NCI-H2227 treated with DMSO at 0.1 percent for 48 hours (cell line): ENCODE measurements at places on chromosomes 5 and 9.

DNA sequence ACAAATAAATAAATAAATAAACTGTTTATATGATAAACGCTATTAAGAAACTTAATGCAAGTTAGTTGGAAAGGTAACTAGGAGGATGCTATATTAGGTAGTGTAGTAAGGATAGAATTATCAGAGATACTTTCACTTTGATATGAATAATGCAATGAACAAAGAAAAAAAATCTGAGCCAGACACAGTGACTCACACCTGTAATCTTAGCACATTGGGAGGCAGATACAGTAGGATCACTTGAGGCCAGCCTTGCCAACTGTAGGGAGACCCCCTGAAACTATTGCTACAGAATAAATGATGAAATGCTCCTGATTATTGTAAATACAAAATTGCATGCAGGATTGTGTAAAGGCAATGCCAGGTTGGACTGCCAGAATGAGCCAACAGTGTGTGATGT lies 109.2 kb downstream of the ANXA2R start:
- DNase-seq, result no peak

DNA sequence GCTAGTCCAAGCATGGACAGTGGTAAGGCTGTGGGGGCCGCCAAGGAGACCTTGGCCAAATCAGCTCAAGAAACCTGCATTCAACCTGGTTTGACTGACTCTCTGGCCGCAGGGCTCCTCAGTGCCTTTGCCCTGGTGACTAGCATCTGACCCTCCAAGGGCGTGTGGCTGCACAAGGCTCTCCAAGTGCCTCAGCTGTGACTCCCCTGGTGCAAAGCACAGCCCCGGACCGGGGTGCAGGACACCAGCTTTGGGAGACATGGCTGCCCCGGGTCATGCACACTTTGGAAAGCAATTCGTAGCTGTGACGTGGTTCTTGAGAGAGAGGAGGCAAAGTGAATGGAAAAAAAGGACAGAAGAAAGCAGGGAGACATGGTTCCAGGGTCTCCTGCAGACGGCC lies 245.2 kb upstream of the IRX2 start:
- no peak for DNase-seq

DNA sequence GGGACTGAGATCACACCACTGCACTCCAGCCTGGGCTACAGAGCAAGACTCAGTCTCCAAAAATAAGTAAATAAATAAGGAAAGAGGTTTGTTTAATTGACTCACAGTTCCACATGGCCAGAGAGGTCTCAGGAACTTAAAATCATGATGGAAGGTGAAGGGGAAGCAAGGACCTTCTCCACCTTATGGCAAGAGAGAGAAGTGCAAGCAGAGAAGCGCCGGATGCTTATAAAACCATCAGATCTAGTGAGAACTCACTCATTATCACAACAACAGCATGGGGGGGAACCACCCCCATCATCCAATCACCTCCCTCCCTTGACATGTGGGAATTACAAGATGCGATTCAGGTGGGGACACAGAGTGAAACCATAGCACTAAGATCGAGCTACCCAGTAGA lies 22.8 kb upstream of the RGMB start:
- no peak for DNase-seq

DNA sequence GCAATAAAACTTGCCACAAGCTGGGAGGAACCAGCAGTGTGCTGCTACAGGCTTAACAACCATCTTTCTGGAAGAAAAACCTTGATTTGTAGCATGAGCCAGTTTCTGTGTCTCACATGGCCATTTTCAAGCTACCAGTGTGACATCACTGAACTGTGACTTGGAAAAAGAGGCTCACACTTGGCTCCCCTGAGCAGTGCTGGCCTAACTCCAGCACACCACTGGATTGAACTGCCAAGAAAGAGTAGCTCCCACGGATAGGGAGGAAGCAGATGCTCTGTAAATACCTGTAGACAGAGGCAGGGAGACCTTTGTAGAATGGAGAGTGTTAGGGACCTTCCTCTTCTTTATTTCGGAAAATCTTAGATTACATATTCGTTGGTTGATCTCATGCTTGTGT lies 197.9 kb downstream of the SH3GL2 start:
- DNase-seq, result no peak

- DNase-seq, result no peak
Observed at GRCh38 chr9:22622815-22623214, 176.2 kb downstream of the DMRTA1 start.

DNA sequence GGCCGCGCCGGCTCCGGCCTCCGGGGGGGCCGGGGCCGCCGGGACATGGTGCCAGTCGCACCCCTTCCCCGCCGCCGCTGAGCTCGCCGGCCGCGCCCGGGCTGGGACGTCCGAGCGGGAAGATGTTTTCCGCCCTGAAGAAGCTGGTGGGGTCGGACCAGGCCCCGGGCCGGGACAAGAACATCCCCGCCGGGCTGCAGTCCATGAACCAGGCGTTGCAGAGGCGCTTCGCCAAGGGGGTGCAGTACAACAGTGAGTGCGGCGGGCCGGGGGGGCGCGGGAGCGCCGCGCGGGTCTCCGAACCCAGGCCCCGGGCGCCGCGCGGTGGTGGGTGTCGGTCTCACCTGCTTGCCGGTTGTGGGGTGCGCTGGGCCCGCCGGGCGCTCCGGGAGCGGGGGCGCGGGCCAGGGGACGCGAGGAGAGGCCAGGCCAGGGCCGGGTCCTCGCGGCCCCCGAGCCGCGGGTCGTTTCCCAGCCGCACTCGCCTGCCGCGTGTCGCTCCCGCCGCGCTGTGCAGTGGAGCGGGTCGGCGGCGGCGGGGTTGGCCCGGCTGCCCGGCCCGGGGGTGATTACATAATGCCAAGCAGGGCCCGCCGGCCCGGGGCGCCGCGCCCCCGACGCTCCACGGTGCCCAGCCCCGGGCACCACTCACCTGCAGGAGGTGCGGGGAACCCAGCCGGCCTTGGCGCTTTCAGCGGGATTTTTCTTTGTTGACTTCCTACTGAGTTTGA lies 492 bp downstream of the RABL6 start:
- DNase-seq, result no peak

- DNase-seq, result no peak
Observed at GRCh38 chr5:10303699-10304170, 4.0 kb downstream of the CMBL start.

DNA sequence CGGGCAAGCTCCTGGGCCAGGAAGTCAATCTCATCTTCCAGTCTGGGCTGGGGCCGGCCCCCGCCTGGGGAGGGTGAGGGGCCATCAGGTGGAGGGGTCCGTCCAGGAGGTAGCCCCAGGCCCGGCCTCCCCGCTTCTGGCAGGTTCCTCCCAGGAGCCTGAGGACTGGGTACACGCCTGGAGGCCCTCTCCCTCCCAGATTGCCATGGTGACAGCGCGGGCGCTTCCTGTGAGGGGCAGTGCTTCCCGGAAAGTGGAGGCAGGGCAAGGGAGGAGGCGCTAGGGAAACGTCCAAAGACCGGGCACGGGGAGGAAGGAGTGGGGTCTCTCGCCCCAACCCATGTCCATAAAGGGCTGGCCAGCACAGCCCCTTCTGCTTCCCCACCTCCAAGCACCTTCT lies 4.9 kb downstream of the NPDC1 start:
- peak; percentile 10 for DNase-seq

DNA sequence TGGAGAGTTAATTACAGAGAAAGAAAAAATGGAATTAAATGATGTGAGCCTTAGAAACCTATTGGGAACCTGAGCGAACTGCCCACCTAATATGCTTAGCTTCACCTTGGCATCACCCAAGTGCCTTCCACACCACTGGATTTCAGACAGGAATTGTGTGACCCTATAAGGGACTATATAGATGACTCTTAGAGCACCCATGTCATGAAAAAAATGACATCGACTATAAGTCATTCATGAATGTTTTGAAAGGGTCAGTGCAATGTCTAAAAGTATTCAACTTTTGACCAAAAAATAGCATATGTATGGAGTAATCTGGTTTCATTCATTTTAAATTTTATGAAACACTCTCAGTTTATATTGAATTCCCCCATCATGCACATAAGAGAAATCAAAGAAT lies 81.6 kb upstream of the PRRC1 start:
- DNase-seq, result no peak

GRCh38 chr5:142644640-142645361 lies 41.1 kb downstream of the FGF1 start:
- no peak for DNase-seq

DNA sequence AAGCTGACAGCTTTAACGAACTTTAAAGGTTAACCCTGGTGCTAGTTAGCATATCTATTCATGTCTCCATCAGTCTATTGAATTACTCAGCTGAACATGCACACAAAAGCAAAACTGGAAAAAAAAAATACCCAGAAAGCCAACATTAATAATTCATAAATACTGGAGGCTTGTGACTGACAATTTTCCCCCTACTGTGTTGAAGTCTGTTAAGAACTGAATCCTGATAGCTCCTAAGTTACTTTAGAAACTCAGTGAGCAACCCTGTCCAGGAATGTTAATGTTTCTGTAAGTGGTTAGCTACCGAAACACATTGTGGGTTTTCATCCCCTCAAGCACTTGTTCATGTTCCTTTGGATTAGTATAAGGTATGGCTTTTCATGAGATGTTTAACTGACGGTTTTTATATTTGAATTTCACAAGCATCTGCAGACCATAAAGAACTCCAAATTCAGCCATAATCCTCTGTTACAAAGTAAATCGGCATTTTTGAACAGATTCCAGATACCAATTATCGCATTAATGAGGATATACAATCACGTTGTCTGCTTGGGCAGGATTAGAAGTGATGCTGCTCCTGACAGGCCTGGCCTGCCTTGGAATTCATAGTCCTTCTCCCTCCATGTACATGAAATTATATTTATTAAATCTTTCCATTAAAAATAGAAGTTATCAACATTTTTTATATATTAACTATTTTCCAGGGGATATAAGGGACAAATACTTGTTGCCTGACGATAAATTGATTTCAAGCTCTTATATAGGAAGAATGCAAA lies 331.2 kb downstream of the TLE4 start:
- DNase-seq, result no peak

- DNase-seq, result no peak
Observed at GRCh38 chr5:120582635-120583034, 118.5 kb downstream of the PRR16 start.

DNA sequence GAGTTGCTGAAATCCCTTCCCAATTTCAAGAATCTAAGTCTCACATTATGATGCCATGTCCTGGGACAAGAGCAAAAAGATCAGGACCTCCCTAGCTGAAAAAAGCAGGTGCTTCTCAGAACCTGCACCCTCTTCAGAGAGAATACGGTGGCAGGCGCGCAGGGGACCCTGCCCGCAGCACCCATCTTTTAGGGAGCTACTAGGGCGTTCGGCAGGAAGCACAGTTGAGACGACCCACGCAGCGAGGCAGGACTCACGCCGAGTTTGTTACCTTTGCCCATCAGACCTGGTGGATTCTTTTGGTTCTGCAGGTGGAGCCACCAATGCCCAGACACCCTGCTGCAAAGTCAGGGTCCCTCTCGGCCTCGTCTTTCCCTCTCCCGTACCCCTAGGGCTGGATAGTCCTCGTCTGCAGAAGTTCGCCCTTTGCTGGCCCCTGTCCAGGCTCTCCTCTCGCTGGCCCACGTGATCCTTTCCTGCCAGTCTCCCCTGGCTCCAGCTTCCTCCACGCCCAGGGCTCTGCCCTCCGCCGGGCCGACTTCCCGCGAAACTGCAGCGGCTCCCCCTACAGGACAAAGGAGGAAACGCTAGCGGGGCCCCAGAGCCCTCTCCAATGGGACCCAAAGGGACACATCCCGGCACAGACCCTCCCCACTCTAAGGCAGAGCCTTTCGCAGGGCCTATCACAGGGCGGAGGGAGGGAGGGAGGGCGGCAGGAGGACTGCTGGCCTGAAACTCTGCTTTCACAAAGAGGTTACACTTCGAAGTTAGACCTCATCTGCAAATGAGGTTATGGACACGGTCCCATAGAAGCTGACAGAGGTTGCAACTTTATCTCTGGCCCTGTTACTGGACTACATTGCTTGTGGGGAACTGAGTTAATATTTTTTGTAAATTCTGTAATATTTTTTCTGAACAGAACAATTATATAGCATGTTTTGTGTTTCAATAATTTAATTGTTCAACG lies 28.8 kb downstream of the TMEM174 start:
- DNase-seq, result no peak

DNA sequence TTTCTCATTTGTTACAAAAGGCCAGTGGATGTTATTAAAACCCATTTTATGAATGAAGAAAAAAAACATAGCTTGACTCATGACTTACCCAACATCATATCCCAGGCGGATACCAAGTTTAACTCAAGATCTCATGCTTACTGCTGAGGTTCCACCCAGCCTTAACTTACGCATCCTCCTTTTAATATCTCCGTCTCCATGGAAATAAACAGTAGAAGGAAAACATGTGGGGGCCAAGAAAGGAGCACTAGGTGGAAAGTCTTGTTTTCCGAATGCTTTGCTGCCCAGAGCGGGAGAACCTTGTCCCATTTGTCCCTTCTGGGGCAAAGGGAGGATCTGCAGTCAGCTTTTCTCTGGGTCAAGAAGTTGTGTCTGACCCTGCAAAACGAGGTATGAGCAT lies 44.1 kb downstream of the ANGPTL2 start:
- DNase-seq, result no peak

DNA sequence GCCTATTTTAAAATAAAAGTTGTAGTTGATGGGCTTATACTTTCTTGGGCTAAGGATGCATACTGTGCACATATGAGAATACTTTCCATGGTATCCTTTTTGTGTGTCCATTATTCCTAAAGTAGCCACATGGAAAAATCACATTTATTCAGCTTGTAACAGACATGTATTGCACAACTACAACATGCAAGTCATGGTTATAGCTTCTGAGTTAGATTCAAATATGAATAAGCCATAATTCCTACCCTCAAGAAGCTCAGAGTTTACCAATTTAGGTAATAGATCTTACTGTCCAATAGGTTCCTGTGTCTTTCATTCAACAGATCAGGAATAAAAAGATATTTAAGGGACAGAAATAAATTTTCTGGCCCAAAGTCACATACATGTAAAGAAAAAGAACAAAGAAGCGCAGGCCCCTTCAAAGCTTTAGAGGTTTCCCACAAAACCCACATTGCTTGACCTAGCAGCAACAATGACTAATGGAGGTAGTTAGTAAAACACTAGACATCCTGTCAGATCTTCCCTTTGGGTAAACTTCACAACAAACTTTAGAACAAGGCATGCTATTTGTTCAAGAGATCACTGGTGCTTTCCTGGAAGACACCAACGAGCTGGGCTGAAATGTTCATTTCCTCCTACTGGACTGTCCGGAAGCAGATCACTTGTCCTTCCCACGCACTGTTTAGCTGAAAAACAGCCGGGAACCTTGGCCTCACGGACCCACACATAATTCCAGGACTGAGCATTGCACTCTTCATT lies 78.4 kb upstream of the ITGA1 start:
- no peak for DNase-seq

DNA sequence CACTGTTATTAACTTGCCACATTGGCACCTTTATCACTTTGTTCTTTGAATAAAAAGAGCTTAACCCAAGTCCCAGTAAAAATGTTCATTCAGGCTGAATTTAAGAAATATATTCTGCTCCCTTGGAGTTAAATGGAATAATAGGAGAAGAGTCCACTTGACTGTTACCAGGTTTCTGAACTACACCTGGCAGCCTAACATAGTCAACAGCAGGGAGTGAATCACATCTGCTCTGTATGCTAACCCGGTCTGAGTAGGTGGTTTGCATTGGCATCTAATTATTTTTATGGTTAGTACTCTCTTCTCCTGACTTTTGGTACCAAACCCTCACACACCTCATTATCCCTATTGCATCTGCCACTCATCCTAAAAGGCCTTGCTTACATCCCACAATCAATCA lies 86.7 kb downstream of the STK32A start:
- DNase-seq, result peak; percentile 54
